ENCODE measurements at places on chromosomes 6 and 20.

DNA sequence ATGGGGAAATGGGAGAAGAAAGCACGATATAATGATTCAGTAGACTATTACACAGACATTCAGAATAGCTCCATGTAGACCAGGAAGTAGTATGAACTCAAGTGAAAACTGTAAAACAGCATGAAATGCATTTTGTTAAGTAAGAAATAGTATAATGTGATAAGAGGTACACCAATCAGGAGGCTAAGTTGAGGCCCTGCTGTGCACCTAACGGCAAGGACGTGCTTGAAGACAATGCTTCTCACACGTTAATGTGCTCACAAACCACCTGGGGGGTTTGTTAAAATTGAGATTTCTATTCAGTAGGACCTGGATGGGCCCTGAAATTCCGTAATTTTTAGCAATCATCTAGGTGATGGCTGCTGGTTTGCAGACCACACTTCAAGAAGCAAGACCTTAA is 178.9 kb upstream of the SULF2 start:
- DNase-seq = no peak

DNA sequence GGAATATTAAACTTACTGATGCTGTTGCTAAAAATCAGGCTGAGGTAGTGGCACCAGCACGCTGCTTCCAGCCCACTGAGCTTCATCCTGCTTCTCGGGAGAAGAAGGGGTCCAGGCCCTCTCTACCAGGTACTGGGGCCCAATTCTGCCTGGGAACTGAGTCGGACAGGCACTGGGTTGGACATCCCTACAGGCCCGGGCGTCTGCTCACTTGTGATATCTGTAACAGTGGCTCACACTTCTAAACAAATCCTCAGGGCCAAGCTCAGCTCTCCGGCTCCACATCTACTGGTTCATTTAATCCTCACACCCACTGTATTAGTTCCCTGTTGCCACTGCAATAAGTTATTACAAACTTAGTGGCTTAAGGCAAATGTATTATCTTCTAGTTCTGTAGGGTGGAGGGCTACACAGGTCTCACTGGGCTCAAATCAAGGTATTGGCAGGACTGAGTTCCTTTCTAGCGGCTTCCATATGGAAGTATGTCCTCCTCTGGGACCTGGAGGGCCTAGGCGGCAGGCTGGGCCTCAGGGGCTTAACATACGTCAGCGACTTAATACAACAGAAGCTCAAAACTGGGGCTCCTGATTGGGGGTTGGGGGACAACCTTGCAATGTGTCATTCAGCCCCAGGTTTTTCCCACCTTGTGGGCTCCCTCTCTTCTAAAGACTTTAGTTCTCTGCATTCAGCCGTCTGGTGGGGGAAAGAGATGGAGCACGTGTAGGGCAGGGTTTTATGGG is 1.6 kb upstream of the KCNK15 start:
- DNase-seq = no peak

DNA sequence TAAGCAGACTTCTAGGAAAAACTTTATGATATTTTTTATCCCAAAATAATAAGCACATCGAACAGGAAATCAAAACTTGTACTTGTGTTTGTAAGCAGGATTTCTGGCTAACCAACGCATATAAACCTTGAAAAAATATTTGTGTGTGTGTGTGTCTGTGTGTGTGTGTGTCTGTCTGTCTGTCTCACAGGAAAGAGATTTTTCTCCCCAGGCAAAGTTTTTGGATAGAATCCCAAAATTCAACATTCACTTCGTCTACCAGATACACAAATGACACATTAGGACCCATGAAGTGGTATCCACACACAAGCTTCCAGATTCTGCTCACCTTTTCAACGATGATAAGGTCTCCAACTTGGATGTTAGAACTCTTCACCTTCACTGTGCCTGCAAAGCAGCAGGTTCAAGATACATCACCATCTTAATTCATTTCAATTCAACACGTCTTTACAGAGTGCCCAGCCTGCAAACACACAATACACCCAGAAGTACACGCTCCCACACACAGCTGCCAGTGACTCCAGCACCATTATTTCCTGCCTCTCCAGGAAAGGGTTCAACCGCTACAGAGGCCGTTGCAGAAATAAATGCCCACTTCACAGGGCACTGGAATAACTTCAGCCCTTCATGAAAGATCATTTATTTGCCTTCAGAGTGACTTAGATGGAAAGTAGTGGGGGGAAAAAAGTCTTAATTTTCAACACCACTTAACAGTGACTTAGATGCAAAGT is 70.9 kb downstream of the ATP9A start:
- DNase-seq = peak; percentile 65

GRCh38 chr6:36906539-36907325 is 21.0 kb downstream of the C6orf89 start:
- DNase-seq = no peak

- DNase-seq = peak; percentile 21
Measured at GRCh38 chr6:130516604-130517003, 150.8 kb downstream of the TMEM200A start.

GRCh38 chr6:115415378-115415777 is 645.3 kb downstream of the FRK start:
- DNase-seq = no peak

DNA sequence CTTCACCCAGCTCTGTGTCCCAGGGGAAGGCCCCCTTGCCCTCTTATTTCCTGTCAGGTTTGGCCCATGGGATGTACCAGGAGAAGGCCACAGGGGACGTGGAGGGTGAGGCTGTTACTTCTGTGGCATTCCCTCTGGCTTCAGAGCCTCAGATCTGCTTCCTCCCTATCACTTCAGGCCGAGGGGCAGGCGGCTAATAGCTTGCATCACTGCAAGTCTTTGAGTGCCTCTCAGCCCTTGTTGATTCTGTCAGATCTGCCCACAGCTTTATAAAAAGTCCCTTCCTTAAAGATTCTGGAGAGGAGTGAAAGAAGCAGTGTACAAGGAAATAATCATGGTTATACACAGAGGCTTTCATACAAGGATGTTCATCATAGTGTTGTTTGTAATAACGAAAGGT is 86.9 kb downstream of the LRFN2 start:
- no peak for DNase-seq

- no peak for DNase-seq
Measured at GRCh38 chr6:45898941-45899682, 116.5 kb downstream of the CLIC5 start.

- no peak for DNase-seq
Measured at GRCh38 chr6:22221211-22221610, 75.6 kb downstream of the PRL start.

DNA sequence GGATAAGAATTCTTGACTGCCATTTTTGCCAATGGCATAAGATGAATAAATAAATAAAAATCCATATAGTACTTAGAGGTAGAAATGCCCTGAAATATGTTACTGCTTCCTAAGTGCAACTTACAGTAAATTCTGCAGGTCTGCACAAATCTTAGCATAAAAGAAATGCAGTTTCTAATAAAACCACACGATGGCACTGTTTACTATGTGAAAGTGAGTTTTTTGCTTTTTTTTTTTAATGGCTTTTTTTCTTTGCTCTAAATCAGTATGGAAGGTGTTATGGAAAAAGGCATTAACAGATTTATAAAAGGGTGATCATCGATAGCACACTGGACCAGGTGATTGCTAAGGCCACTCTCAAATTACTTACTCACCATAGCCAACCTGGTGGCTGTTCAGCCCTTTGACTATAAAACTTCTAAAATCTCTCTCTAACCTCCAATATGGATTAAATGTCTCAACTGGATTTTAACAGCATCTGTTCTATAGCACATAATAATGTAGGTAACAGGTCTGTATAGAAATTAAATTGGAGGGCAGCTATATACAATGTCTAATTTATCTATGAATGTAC is 45.8 kb downstream of the AHI1 start:
- DNase-seq = peak; percentile 74

GRCh38 chr6:168157272-168158212 is 78.5 kb upstream of the FRMD1 start:
- no peak for DNase-seq

DNA sequence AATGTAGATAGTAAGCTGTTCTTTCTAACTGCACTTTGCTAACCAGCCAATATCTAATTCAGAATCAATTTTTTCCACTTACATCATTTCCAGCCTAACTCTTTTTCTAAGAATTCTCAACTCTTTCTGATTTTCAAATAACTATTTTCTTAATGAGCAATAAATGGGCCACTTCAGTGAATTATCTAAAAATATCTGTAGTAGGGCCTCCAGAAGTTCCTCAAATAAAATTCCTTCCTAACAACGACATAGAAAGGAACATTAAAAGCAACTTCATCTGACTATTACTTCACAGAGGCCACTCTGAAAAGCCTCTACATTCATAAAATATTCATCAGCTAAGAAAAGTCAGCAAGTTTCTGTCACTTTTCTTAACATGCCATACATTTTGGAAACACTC is 4.8 kb downstream of the COL12A1 start:
- no peak for DNase-seq

DNA sequence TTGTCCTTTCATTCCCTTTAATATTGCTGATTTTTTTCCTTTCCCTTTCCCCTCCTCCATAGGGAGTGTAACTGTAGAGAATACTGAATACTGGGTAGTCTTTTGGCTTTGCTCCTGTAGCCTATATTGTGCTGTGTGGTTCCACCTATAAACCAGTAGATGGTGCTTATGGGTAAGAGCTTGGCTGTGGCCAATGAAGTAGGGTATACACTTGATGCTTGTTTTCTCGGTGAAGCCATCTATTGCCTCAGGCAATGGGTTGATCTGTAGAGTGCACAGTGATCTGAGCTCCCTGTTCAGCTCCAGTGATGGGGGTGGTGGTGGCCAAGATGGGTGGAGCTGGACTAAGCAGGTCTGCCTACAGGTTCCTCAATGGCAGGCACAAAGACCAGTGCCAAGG is 203.3 kb upstream of the IMPG1 start:
- DNase-seq = no peak

GRCh38 chr6:154229786-154230185 is 126.8 kb downstream of the IPCEF1 start:
- no peak for DNase-seq

DNA sequence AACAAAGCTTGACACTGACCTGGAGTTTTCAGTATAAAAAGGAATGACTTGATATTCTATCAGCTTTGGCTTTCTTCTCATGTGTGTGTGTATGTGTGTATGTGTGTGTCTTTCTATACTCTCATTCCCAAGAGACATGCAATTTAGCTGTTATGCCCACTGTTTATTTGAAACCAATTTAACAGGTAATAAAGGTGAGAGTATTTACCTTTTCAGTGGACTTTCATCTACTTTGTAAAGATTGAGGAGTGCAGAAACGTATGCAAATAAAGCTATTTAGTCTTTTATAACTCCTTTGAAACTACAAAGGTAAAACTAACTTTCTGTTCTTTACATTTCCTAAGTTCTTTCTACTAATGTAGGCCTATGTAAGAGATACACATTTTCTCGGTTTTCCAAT is 103.5 kb upstream of the HS3ST5 start:
- DNase-seq = no peak

- no peak for DNase-seq
Measured at GRCh38 chr20:63206878-63207277, 9.1 kb downstream of the YTHDF1 start.

GRCh38 chr20:59007665-59008511 is 834 bp upstream of the CTSZ start:
- DNase-seq = peak; percentile 94

DNA sequence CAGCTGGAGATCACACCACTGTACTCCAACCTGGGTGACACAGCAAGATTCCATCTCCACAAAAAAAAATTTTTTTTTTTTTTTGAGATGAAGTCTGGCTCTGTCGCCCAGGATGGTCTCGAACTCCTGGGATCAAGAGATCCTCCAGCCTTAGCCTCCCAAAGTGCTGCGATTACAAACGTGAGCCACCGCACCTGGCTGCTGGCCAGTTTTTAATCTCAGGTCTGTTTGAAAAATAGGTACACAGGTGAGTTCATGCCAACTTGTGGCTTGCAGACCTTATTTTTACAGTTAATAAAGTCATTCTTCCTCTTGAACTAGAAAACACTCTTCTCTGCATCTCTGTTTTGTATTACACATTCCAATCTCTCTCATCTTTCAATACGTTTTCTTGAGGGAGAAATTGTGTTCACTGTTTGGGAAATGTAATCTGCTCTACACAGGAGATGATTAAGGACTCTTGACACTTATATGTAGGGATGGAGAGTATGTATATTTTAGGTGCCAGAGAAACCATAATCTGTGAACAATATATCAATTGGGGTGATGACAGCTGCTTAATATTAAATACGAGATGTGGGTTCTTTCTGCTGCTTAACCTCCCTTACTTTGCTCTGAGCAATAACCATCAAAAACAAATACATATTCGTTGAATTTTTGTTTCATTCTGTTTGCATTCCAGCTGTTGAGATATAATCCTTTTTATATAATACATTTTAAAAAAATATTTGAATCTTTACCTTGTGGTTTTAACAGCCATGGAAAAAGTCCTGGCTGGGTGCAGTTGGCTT is 17.7 kb upstream of the RIPOR3 start:
- DNase-seq = no peak

DNA sequence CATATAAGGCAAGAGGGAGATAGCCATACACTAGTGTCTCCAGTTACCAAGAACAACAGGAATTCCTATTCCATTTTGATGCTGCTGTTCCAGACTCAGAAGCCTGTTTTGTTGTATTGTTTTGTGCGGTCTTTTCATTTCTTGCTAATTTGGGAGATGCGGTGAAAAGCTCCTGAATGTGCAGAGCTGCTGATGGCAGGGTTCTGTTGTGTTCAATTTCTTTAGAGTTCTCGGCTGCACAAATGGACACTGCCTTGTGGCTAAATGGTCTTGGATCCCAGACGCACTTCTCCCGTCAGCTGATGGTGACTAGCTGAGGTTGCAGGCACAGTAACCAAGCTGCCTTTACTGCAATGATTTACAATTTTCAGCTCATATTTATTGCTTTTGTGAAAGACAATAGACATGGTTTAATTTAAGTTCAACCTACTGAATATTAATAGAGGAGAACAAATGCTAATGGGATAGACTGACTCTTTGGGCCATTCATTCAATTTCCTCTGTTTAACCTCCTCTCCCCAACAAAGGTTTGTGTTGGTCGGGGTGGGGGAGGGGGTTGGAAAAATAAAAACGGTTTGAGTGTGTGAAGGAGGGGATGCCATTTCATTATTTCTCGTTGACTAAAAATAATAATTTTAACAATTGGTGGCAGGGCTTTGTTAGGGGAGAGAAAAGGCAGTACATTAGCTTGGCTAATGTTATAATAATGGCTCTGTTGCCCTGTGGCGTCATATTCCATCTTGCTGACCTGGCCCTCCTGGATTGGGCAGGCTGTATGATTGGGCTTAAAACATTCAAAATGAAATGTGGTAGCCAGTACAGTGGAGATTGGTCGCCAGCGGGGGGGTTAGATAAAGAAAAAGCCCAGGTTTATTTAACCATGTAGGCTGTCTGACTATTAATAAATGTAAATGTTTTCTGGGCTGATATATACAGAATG is 159.5 kb downstream of the JARID2 start:
- DNase-seq = no peak

DNA sequence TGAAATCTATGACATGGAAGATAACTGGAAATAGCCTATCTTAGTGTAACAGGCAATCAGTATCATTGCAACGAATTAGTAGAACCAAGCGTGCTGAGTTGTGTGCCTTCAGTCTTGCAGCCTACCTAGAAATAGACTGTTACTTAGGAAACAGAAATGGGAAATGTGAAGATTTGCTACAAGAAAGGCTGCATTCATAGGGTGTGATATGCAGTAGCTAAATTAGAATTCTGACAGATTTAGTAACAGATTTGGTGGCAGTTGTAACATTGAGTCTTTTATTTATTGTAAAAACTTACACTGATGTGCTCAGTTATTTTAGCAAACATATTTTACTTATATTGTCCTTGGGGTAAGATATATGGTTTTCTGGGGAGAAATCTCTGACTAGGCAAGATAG is 56.2 kb downstream of the MAP7 start:
- no peak for DNase-seq

- peak; percentile 42 for DNase-seq
Measured at GRCh38 chr6:44224029-44224964, 902 bp downstream of the SLC29A1 start.
